ENCODE measurements at places on chromosomes 7 and 10.

DNA sequence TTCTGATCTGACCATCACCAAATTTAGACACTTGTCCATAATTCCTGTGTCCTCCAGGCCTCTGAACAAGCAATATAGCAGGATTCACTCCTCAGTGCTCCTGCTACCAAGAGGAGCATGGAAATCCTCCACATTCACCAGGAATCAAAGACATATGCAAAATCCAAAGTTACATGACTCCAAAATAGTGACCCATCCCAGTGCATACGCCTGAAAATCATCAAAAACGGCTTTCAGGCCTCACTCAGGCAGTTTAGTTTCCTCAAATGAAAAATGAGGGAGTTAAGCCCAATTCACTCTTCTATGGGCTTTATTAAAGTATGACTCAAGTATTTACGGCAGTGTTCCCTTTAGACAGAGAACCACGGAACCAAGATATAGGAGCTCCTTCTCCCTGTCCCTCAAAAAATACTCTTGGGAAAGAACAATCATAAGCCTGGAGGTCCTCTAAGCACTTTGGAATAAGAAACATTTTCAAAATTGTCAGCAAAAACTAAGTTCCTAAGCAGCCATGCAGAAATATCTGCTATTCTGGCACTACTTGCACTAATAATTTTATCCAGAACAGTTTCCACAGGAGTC, 240.7 kb downstream of the PARD3 start:
- no peak for DNase-seq

DNA sequence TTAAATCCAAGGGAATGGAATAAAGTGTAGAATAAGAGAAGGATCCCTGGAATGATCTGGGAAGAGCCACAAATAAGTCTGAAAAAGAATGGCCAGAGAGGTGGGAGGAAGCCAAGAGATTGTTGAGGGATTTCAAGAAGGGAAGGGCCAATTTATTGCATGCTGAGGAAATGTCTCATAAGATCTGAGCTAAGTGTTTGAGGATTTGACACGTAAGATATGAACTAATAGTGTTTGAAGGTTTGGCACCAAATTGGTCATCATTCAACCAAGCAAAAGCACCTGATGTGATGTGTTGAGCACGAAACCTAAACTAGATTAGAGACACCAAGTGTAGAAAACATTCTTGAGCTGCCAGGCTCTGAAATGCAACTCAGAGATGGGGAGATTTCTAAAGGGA, 97.9 kb downstream of the TSPAN12 start:
- no peak for DNase-seq

GRCh38 chr7:1973321-1974251, 259.2 kb downstream of the MAD1L1 start:
- DNase-seq: no peak

GRCh38 chr10:119315128-119316001, 108.0 kb downstream of the GRK5 start:
- peak; percentile 62 for DNase-seq

DNA sequence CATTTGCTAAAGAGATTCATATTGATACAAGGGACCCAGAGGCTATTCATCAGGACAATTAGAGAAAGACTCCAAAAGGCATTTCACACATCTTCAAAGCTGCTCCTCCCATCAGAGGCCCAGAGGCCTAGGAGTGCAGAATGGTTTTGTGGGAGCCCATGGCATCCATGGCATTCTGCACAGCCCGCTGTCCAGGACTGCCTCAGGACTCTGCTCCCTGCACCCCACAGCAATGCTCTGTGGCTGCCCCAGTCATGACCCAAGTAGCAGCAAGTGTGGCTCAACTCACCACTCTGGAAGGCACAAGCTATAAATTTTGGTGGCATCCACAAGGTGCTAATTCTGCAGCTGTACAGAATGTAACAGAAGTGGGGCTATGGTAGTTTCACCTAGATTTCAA, 38.5 kb downstream of the ZNF438 start:
- DNase-seq: no peak

- no peak for DNase-seq
Measured at GRCh38 chr7:141071260-141071854, 2.5 kb upstream of the TMEM178B start.

DNA sequence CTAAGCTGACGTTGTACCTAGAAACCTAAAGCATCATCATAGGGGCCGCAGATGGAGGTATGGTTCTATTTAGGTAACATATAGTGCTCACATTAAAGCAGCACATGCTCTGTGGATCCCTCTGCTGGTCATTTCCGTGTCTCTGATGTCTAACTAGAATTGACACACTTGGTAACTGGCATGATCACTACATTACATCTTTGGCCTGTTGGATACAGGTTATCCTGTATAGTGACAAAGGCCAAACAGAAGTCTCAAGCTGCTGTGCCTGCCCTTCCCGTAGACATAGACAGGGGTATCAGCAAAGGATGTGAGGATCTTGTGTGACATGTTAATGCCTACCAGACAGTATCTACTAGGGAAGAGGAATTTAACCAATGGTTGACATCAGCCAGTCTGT, 51.2 kb downstream of the KIF5B start:
- DNase-seq: no peak

DNA sequence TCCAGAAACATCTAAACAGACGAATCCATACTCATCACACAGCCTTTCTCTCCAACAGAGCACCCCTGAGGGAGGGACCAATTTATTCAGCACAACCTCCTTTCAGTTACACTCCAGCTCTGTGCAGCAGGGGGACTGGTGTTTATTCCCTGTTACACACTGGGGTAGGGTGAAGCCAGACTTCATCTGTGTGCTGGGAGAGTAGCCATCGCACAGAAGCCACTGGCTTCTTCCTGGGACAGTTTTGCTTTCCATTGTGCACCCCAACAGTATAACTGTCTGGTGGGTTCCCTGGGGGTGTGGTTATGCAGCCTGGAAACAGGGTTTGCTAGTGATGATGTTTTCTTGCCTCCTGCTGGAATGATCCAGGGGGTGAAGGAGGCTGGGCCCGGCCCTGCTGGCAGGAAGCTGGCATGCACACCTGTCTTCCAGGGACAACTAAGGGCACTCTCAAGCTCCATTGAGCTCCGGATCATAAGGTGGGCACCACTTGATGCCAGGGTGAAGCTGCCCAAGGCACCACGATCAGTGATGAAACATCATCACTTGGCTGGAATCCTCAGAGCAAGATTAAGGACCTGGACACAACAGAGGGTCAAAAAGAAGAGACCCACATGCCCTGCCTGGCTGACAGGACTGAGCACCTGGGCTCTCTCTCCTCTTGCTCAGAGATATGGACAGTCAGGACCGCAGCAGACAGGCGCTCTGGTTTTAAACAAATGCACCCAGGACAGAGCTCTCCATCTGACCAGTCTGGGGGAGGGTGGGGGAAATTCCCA, 293.2 kb downstream of the GRID1 start:
- DNase-seq: no peak

DNA sequence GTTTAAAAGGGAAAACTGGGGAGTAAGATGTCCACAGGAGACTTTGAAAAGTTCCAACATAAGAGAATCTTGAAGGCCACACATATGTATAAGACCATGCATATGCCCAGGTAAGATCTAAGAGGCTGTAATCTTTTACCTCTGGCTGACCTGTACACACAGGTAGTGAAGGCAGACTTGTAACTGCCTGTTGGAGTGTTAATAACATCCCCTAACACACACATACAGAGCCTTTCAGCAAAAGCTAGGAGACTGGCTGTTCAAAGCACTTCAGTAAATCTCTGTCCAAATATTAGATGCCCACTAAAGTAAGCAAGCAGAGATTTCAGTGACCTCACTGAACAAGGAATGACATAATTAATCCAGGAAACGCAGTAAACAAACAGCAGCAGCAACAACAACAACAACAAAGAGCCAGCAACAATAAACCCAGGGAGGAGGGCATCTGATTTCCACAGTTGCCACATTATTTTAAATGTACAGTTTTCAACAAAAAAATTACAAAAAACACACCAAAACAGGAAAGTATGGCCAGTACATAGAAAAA, 15.0 kb downstream of the CYP51A1 start:
- DNase-seq: no peak

DNA sequence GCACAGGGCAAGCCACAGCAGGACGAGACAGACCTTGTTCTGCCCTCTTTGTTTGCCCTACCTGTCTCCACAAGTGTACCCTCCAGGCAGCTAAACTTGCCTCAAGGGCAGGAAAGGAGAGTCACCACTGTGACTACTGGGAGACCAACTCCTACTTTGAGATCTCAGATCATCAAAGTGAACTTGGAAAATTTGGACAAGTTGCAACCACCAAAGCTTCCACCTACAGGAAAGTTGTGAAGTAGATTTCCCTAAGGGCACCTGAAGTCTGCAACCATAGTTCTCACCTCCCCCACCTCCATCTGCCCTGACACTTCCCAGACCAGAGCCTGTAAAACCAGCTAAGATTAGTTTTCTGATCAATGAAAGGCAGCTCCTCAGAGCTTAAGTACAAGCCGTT, 2.5 kb upstream of the WDR91 start:
- no peak for DNase-seq

GRCh38 chr10:86601956-86602602, 52.3 kb upstream of the OPN4 start:
- no peak for DNase-seq

GRCh38 chr10:76405922-76406321, 974.5 kb downstream of the LRMDA start:
- DNase-seq: no peak

- no peak for DNase-seq
Measured at GRCh38 chr10:33532901-33533300, 198.4 kb upstream of the NRP1 start.

- no peak for DNase-seq
Measured at GRCh38 chr10:122462533-122463465, 1.4 kb downstream of the HTRA1 start.

DNA sequence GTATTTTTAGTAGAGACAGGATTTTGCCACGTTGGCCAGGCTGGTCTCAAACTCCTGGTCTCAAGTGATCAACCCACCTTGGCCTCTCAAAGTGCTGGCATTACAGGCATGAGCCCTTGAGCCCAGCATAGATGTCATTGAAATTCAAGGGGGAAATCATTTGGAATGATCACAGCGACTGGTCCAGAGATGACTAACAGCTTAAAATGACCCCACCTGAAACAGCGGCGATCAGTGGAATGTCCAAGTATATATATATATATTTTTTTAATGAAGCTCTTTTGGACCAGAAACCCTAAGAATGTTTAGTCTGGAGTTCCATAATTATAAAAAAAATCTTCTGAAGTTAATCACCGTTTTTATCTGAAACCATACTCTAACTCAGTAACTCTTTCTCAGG, 12.5 kb upstream of the AKR1E2 start:
- DNase-seq: no peak

GRCh38 chr7:149624006-149624405, 126.4 kb upstream of the ZNF746 start:
- peak; percentile 34 for DNase-seq

GRCh38 chr10:21512573-21513404, 12.7 kb downstream of the SKIDA1 start:
- DNase-seq: no peak

DNA sequence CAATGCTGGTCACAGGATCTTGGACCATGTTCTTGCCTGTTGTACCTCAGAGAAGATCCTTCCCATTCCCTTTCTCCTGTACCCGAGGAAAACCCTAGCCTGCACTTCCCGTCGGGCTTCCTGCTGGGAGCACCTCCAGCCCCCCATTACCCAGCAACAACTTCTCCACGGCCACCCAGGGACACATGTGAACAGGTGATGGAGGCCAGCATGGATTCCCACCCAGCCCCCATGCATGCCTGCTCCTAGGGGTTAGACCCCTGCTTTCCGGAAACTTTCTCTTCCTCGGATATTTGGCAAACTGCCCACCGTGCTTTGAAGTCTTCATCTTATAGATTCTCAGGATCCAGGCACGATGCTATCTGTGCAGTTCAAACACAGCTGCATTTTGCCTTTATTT, 67.3 kb downstream of the CALML3 start:
- no peak for DNase-seq

DNA sequence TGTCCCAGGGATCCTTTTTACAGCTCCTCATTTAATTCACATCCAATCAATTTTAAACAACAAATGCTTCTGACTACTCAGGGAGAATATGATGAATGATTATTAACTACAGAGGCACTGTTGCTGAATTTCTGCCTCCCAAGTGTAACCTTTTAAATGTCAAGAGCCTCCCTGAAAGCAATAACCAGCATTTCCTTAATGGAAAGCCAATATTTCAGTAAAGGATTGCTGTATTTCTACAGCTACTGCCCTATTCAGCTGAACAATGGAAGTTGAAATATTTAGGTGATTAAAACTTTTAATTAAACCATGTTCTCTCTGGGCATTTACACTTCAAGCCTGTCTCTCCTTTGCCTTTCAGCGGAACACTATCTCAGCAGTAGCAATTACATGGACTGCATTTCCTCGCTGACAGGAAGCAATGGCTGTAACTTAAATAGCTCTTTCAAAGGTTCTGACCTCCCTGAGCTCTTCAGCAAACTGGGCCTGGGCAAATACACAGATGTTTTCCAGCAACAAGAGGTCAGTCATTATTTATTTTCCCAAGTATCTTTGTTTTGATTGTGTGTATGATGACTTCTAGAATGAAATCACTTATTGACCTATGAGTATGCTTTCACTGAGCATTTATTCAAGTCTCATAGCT, 304.7 kb downstream of the BICC1 start:
- DNase-seq: no peak

DNA sequence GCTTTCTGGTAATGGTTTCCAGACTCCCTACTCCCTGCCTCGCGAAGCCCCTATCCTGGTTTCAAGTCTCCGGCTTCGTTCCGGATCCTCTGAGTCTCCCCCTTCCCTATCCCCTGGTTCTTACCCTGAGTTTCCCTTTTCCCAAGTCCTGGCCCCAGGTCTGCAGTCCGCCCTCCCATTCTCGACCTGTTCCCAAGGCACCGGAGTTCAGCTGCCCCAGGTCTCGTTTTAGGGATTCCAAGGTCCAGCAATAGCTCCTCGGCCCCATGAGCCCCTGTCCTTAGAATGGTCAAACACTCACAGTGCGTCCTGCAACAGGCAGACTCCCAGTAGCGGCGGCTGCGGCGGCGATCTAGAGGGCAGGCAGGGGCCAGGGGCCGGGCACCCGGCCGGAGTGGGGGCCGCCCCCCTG, 274 bp downstream of the PITX3 start:
- no peak for DNase-seq

DNA sequence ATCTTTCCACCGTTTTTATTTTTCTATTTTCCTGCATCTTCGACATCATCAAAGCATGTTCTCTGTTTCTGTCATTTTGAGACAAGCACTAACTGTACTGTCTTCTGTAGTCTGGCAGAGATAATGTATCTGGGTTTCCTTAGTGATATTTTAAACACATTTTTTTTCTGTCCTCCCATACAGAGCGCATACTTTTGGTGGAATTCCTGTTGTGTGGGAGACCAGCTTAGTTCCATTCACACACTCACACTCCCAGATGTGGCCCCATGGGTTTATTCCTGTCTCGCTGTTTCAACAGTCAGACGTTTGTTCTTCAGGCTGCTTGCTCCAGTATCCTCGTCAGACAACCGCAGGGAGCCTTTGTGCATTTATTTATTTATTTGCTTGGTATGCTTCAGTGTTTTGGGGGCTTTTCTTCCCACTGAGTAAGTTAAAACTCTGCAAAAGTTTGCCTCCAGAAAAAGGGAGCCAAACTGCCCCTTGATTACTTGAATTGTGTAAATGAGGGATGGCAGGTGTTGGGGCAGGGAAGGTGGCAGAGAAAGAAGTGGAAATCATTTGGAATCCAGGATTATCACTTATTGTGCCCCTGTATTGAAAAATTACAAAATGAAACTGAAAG, 456.8 kb upstream of the KLF6 start:
- DNase-seq: no peak

- no peak for DNase-seq
Measured at GRCh38 chr10:129531969-129532660, 65.1 kb downstream of the MGMT start.

GRCh38 chr7:75639071-75639885, 99.5 kb downstream of the HIP1 start:
- DNase-seq: peak; percentile 8

- DNase-seq: no peak
Measured at GRCh38 chr7:23438171-23438570, 32.1 kb downstream of the IGF2BP3 start.

Measured in activated T-helper 9 cell treated with anti-CD3 and anti-CD28 coated beads, Interleukin-2, amount 50 U/mL, for 16 hours (primary cell).